ENCODE measurements at places on chromosomes 5 and 9.

DNA sequence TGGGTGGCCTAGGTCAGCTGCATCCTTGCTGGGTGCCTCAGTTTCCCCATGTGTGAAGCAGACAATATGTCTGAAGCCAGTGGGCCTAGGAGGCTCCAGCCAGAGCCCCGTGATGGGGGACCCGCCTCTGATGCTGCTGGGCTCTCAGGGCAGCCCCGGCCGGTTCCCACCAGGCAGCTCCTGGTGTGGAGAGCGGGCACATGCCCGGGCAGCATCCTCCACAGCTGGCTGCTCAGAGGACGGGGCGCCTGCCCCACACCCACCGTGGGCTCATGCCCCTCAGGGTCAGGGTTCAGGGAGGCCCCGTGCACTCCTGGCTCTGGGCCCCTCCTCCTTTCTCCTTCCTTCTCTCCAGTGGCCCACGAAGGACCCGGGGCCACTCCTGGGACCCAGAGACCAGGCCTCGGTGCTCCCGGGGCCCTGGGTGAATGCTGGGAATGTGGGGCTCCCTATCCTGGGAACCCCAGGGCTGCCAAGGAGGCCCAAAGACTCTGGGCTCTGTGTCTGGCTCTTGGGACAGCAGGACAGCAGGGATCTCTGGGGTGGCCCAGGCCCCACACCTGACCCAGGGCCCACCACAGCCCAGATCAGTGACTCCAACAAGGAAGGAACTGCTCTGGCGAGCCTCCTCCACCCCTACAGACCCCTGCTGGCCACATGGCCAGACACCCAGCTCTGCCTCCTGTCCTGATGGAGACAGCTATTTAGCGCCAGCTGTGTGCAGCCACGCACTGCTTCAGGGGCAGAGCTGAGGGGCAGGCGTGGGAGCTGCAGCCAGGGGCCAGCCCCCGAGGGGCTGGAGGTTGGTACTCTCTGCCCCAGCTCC is 39.5 kb upstream of the EGFL7 start:
- DNase-seq = no peak

- no peak for DNase-seq
Observed at GRCh38 chr9:70557661-70558369, 143.4 kb upstream of the KLF9 start.

DNA sequence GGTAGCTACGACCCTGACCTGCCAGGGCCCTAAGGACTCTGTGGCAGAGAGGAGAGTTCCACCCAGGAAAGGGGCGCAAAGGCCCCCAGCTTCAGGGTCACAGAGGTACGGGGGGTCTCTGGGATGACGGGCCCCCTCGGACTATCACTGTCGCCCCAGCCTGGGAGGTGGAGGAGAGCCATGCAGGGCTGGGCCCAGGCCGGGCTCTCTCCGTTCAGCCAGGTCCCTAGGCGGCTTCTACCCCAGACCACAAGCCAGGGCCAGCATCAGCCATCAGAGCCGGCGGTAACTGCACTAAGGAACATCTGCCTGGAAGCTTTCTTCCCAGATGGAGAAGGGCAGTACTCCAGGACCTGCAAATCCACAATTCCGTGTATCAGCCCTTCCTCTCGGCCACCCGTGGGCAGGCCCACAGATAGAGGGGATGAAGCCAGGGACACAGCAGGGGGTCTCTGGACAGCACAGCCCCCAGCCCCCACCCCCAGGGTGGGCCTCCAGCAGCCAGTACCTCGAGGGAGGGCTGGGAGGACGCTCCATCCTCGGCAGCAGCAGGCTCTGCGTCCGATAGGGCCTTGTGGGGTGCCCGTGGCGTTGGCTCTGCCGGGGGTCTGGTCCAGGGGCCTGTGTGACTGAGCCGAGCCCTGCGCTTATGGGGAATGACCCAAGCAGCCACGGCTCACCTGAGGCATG is 38.4 kb downstream of the NACC2 start:
- no peak for DNase-seq

DNA sequence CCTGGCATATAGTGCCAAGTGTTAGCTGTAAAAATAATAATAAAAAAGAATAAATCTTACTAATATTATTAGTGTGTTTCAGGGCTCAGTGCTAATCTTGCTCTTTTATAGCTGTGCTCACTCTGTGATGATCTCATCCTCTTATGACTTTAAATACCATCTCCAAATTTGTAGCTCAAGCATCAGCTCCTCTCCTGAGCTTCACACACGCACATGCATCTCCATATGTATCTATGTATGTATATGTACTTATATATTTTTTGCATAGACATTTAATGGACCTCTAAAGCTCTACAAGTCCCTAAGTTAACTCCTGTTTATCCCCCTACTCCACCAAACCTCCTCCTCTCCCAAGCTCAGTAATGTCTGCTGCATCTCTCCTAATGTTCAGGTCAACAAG is 170.8 kb upstream of the NR3C1 start:
- no peak for DNase-seq

DNA sequence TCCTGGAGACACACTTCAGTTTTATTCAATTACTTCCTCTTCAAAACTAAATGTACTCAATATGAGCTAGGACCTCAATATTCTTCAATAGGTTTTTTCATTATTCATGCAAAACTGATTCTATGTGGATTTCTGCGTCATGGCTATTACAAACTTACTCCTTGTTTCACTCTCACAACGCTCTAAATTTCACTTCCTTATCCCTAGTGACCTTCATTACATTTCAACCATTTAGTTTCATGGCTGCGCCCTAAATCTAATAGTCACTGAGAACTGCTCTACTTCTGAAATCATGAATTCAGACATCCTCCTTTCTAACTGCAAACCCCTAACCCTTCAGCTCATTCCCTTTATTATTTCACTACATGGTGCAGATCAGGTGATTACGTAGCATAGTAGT is 93.9 kb downstream of the SLC25A46 start:
- DNase-seq = no peak

GRCh38 chr9:138095813-138096518 is 218.4 kb downstream of the CACNA1B start:
- no peak for DNase-seq

- no peak for DNase-seq
Observed at GRCh38 chr5:74468421-74468820, 172.1 kb downstream of the ENC1 start.

DNA sequence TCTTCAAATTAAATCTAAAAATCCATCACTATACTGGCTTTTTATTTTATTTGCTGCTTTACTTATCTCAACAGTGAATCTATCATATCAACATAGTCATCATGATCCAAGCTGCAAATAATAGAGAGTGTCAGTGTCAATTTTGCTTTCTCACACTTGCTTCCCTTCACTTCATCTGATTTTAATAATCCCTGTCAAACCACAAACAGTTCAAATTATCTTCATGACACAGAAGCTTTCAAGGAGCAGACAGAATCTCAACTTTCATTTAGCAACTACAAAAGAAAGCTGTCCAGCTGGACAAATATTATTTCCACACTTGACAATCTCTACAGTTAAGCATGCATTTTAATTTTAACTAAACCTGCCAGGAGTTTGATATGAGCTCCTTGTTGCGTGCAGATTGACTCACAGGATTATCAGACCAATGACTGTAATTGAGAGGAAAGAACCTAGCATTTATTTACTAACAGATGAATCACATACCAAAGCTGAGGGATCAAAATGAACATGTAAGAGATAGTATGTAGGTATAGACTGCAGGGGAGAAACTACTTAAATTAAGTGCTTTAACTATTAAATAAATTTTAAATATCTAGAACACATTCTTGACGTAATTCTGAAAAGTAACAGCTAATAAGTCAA is 56.0 kb downstream of the KIAA0825 start:
- DNase-seq = no peak

DNA sequence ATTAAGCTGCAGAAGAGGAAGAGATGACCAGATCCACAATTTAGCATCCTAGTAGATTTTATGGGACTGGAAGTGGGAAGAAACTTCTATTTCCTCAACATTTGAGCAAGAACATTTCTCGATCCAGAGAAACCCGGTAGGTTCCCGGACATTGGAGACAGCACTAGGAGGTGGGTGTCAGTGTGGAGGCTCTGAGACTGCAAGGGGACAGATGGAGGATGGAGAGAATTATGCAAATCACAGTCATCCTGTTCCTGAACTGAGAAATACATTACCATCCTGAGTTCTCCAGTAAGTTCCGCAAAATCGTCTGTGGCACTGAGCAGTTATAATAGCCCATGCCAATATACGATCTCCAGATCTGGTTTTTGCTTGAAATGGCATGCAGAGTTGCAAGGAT is 25.6 kb downstream of the GLDC start:
- DNase-seq = no peak

DNA sequence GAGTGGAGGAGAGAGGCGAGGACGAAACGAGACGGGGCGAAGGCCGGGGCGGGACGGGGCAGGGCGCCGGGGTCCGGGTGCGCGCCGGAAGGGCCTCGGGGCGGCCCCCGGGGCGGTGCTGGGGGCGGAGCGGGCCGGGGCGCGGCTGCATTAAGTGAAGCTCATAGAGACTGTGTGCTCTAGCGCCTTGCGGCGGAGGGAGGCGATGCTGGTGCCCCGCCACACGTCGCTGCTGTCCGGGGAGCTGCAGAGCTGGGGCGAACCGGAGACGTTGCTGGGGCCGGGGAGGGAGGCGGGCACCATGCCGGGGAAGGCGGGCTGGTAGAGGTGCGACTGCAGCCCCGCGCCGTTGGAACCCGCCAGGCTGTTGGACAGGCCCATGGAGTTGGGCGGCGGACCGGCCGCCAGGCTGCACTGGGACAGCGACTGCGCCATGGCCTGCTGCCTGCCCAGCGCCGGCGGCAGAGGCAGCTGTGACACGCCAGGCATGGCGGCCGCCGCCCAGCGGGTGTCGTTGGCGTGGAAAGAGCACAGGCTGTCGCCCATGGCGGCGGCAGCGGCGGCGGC is 8.3 kb downstream of the OTP start:
- no peak for DNase-seq

GRCh38 chr9:38386319-38386895 is 6.1 kb upstream of the ALDH1B1 start:
- DNase-seq = no peak

DNA sequence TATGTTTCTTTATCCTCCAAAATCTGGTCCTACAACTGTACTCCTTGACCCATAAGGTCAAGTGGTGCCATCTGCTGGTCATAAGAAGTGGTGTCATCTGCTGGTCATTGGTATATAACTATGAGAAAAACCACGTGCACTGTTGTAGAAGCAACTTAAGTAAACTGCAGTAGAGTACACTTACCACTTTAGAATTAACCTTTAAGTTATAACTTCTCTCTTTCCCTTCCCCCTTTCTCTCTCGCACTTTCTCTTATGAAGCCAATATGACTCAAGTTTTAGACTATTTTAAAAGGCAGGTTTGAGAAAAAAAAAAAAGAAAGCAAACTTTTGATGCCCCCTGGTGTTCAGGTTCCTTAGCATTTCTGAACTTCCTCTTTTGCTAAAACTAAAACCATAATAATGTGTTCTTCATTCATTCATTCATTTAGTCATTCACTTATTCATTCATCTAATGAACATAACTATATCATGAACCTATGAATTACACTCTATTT is 12.8 kb upstream of the MTAP start:
- DNase-seq = no peak

- no peak for DNase-seq
Observed at GRCh38 chr9:96361668-96362067, 21.8 kb downstream of the SLC35D2 start.

All from cerebellar nuclear complex (tissue), 1 donor.